ENCODE measurements at places on chromosomes 4 and X.

DNA sequence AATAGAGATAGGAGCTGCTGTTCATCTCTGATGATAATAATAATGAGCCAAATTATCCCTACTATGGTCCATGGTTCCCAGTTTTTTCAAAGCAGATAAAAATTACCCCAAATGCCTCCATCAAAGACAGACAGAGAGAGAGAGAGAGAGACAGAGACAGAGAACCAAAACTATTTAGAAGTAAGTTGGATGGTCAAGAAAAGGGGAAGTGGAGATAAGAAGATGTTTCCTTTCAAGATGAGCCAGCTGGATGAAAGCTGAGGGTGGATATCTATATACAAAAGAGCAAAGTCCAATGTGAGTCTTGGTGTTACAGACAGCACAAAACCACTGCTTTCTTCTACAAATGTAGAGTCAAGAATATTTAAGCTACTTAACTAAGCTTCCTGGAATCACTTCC is 173.9 kb downstream of the GRIA3 start:
- no peak for DNase-seq

- DNase-seq, result no peak
These were observed 4.4 kb upstream of the SMIM43 start for GRCh38 chr4:121769341-121769740.

- DNase-seq, result no peak
These were observed 28.9 kb upstream of the ACSL1 start for GRCh38 chr4:184854673-184855072.

DNA sequence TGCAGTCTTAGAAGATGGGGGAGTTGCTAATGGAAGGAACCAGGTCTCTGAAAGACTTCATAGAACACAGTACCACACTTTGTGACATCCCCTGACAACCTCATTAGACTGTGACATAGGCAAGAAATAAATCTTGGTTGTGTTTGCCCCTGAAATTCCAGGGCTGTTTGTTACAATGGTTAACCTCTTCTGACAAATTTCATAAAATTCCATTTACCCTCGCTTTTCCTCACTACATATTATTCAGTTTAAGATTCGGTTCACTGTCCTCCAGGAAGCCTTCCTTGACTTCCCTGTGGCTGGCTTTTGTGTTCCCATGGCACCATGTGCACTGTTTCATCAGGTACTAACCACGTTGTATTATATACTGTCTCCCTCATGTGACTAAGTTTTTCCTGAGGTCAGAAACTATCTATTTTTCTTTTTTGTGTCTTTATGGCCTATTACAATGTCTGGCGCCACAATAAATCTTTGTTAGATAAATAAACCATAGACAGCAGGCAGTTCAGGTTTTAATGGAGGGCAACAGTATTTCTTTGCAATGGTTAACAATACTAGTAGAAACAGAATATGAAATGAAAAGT is 54.2 kb downstream of the ATXN3L start:
- no peak for DNase-seq

- no peak for DNase-seq
These were observed 90.3 kb upstream of the MAML3 start for GRCh38 chr4:140244328-140244727.

DNA sequence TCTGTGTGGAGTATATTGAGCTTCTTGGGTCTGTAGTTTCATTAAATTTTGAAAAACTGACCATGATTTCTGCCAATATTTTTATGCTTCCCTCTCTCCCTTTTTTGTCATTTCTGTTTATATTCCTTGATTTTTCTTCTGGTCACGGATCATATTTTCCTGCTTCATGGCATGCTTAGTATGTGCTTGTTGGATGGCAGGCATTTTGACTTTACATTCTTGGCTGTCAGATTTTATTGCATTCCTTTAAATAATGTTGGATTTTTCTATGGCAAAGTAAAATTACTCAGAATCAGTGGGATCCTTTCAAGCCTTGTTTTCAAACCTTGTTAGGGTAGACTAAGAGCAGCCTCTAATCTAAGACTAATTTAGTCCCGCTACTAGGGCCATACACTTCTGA is 531.8 kb downstream of the IL15 start:
- no peak for DNase-seq

- DNase-seq, result no peak
These were observed 35.4 kb upstream of the SPON2 start for GRCh38 chr4:1207603-1208265.

DNA sequence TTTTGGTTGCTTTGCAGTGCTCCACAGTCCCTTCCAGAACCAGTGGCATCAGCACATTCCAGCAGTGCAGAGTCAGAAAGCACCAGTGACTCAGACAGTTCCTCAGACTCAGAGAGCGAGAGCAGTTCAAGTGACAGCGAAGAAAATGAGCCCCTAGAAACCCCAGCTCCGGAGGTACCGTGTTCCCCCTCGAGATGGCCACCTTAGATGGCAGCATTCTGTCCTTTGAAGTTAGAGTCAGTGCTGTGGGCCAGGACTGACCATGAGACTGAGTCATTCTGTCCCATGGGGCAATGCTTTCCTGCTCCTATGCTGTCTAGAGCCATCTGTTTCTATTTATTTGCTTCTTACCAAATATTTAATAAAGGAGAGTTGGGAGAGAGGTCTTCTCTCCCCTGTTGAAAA is 112.3 kb downstream of the KLHL8 start:
- DNase-seq, result no peak

DNA sequence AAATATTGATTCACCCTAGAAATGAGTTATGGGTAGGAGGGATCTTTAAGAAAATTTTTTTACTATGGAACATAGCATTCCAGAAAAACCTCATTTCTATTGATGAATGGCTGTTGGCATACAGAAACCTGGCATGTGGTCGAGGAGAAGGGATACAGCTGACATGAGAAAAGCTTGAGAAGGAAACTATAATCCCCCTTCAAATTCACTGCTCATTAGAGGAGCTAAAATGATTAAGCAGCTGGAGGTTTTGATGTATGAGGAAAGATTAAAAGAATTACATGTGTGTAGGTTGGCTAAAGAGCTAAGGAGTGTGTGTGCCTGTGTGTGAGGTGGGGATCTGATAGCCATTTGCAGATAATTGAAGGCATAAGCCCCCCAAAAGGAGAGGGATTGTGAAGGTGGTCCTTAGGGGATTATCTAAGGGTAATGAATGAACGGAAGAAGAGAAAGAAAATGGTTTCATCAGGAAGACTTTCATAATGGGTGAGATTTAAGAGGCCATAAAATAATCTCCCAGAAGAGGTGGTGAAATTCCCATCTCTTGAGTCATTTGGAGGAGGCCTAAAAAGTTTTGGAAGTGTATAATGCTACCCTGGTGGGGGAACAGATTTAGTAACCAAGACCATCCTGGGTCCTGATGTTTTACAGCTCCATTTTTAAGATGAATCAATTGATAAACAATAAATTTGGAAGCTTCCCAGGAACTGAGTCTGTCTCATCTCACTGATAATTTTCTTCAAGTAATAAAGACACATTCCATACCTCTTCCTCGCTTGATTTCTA is 272.0 kb upstream of the HAND2 start:
- no peak for DNase-seq

DNA sequence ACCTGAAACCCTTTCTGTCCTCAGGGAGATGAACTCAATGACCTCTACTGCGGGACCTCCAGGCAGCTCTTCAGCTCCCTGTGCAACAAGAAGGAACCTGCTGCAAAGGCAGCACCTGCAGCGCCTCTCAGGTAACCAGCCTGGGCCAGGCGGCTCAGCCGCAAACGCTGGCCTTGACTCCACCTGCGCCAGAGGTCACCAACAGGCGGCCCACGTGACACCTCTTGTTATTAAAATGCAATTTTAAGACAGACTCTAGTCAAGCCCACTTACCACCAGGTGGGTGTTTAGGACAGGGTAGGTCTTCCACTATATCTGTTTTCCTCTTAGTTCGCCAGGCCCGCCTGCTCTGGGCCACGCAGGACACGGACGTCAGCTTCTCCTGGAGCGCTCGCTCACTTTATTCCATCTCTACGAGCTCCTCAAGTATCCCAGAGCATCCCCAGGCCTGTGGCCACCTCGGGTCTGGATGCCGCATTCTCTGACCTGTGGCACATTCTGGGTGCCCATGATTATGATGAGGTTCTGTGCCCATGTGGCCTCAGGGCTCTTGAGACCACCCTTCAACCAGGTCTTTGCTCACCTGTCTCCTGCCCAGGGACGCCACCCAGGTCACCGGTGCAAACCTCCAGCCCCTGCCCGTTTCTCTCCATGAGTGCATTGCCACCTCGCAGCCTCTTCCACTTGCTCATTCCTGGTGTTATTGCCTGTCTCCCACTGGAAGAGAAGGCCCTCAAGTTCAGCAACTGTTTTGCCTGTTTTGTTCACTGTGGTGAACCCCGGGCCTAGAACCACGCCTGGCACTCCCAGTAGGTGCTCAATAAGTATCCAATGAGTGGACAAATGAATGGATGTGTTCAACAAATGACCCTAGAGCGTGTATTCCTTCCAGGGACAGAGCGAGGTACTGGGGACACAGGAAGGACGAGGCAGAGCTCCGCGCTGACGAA is 32.8 kb upstream of the JAKMIP1 start:
- no peak for DNase-seq

DNA sequence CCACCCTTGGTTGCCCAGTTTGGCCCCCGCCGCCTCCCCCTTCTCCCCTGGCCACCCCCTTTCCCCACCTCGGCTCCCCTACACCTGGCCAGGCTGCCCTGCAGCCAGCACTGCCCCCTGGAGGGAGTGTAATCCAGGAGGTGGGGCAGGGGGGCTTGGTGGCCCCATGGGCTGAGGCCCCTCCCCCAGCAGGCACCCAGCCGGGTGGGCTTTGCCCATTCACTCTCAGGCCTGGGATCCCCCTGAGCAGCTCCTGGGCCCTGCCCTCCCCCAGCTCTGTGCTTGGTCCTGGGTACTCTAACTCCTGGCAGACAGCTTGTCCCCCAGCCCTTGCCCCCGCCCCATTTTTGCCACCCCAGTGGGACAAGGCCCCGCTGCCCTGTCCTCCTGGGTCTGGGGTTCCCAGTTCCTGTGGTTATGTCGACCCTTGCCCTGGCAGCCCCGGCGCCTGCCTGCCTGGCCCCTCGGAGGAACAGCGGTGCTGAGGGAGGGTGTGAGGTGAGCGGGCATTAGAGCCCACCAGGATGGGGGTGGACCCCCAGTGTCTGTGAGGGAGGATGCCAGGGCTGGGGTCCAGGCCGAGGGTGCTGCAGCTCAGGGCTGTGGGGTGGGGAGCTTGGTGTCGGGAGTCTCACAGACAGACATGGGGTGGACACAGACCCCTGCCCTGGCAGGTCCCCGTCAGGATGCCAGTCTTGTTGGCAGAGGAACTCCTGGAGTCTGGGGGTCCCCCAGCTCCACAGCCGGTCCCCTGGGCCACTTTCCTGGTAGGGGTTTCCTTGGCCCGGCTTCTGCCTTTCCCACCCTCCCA is 10.2 kb downstream of the NAT8L start:
- DNase-seq, result no peak

GRCh38 chr4:4856071-4857000 is 3.1 kb upstream of the MSX1 start:
- no peak for DNase-seq

Data from omental fat pad (tissue), 4 donors.